ENCODE measurements at places on chromosomes 7 and 10.
A peak's percentile ranks its signal among the peaks of the same experiment; 100 is the strongest.

GRCh38 chr10:19817231-19817933, 1.1 kb downstream of the PLXDC2 start:
- peak; percentile 65 for DNase-seq

DNA sequence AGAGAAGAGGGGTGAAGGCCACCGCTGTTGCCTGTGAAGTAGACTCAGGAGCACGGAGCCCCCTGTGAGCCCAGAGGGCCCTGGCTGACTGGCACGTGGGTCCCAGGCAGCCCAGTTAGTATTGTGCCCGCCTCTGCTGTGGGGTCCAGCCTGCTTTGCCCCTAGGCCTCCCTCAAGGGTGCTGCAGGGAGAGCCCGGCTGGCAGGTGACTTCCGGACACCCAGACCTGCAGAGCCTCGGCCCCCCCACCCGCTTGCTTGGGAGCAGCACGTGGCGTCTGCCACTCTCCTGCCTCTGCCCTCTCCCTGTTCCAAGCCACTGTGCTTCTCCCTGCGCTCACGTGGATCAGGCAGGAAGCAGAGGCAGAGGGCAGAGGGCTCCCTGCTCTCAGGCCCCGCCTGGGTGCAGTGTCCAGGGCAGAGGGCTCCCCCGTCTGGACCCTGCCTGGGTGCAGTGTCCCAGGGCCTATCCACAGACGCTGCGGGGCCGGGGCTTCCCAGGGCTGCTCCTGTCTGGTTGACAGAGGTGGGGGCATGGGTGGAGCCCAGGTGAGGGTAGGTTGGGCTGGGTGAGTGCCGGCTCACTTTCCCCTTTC, 88.4 kb downstream of the DNAJB6 start:
- DNase-seq = no peak

DNA sequence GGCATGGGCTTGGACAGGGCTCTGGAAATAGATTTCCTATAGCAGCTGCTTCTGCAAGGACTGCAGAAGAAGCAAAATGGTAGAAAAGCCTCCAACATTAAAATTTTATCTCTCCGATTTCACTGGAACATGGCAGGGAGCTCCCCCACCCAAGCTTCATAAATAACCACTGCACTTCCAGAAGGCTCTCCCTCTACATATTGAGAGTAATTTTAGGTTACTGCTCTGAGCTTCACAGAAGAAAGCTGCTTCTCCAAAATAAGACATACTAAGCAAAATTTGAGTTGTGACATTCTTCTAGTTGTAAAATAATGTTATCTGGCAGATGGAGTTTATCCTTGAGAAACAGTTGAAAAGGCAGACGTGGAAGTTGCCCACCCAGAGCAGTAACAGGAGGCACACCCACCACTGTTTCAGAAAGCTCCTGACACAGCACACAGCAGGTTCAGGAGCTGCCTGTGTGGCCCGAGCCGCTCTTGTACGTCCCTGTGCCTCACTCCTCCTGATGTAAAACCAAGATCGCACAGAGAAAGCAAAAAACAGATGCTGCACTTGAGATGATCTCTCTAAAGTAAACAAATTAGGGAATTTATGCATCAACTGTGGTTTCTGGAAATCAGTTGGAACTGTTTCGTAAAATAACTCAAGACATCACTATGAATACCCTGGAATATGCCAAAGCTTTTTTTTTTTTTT, 621.0 kb downstream of the PARD3 start:
- DNase-seq = no peak

DNA sequence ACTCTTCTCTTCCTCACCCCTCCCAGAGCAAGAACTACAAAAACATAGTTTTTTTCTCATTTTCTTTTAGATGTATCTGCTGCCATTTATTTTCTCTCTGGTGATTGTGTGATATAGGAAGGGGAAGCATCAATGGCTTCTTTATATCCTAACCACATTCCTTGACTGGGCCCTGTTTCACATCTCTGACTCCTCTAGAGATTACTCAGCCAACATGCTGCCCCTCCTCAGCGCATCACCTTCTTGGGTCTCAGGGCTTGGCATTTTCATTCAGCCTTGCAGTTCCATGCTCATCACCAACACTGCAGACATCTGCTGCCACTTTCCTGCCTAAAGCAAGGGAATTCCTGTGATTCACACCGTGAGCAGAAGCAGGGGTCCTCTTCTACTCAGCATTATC, 705.5 kb downstream of the AUTS2 start:
- DNase-seq = no peak

DNA sequence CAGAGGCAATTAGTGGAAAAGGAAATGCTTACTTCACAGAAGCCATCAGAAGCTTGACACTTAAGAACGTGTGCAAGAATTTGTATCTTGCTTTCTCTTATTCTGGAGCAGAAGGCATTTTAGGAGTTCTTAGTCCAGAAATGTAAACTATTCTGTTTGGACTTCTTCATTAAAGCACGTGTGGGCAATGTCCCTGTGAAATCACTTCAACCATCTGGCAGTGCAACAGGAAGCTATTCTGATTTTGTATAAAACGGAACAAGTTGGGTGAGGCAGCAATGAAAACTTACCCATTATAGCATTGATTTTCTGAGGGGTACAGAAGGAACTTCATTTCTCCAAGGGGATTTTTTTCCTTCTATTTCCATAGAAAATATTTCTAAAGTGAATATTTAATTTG, 21.3 kb upstream of the ARHGAP21 start:
- DNase-seq = no peak

DNA sequence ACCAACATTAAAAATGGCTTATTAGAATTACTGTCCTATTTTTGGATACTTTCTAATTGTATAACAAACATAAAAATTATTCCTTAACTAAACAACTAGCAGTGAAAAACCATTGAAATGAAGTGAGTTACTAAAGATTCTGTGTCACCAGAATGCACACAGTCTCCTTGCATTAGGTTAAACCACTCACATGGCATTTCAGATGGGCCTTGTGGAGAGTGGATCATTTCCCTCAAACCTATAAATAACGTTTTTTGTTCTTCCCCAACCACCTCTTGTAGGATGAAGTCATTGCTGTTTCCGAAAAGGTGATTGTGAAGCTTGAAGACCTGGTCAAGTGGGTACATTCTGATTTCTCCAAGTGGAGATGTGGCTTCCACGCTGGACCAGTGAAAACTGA, 38.4 kb downstream of the ARID5B start:
- DNase-seq = no peak

- peak; percentile 39 for DNase-seq
These were observed 580 bp downstream of the EEPD1 start for GRCh38 chr7:36153571-36154097.

GRCh38 chr10:103196516-103196915, 3.4 kb upstream of the NT5C2 start:
- DNase-seq = no peak

Data from colonic mucosa (tissue), 4 donors.